ENCODE measurements at places on chromosomes 5 and 9. TPM values are rescaled to one million over a fixed set of nuclear protein-coding genes. Genes with fewer than 3 reads are reported as not detected.

DNA sequence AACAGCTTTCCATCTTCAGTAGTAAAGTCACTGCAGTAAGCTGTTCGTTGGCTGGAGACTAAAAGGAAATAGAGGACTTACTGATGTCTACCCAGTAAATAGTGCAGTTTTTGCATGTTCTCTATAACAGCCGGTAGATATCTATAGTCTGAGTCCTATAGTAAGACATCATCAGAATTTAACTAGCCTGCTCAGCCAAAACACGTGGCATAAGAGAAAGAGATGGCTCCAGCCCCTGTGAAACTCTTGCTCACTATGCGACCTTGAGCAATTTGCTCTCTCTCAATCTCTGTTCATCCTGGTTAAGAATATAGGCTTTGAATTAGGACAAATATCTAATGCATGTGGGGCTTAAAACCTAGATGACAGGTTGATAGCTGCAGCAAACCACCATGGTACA is 201.6 kb upstream of the PAPPA start:
- no peak for DNase-seq

DNA sequence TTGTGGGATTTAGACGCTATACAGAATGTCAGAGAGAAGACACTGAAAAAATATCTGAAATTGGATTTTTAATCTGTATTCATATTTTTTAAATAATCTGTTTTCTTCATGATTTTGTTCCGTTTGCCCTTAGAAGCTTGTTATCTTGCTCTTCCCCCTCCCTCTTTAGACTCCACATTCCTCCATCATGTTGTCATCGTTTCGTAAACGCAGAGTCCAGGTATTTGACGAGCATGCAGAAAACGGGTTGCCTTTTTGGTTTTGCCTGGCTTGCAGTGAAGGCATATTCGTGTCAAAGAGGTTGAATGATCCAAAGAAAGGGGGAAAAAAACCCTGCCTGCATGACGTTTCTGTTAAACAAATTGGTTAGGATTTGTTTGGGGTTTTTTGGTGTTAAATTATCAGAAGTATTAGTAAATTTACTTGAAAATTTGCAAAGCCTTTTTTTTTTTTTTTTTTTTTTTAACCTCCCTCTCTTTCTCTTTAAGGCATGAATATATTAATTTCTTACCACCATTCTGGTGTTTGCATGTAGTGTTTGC is 2.9 kb downstream of the SPTAN1 start:
- peak; percentile 79 for DNase-seq

DNA sequence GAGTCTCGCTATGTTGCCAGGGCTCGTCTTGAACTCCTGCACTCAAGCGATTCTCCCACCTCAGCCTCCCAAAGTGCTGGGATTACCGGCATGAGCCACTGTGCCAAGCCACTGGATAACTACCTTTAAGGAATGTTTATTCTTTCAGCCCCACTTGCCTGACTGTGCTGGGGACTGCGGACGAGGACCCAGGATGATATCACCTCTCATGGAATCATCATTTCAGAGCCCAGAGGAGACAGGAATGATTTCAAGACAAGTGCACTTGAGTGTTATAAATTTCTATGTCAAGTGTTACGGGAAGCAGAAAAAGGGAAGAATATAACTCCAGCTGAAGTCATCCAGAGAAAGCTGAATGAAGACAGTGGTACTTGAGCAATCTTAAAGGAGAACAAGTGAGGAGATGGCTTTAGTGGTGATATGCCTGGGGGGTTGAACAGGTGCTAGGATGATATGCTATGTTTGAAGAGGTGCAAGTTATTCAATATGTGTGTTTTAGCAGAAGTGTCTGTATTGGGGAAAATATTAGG is 109.3 kb downstream of the DCP2 start:
- DNase-seq = no peak

Gene LAMC3
- not detected for total RNA-seq

- no peak for DNase-seq
Observed at GRCh38 chr9:69578026-69578425, 94.1 kb downstream of the APBA1 start.

DNA sequence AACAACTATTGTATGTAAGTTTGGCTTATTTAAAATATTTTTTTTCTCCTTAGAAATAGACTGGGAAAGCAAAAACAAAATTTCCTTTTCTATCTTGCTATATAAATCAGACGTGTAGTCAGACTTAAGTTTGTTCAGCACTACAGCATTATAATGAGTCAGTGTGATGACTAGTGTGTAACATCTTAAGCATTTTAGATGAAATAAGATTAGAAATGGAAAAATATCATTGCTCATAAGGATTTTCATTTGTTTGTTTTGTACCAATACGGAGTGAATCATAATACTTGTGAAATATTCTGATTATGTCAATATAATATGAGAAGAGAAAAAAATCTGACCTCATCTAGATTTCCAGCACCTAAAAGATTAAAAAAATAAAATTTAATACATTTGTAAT is 64.7 kb upstream of the RICTOR start:
- peak; percentile 85 for DNase-seq

DNA sequence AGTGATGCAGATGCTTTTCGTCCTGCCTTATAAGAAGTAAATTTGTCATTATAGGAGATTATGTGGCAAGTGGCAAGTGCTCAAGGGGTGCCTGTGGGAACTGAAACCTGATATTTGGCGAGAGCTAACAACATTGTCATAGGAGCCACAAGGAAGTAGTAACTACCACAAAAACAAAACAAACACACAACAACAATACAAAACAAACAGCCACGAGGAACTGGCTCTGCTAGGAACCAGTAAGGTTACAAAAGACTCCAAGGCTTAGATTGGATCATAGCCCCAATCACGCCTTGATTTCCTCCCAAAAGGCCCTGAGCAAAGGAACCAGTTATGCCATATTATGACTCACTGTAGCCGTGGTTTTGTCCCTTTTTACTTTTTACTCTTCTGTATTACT is 1045.2 kb downstream of the CDH12 start:
- peak; percentile 54 for DNase-seq

Gene LCN15
- not detected for total RNA-seq

GRCh38 chr5:113266227-113266912 is 168.4 kb downstream of the TSSK1B start:
- DNase-seq = peak; percentile 89

- DNase-seq = peak; percentile 1
Observed at GRCh38 chr5:94196953-94197352, 421.5 kb downstream of the KIAA0825 start.

DNA sequence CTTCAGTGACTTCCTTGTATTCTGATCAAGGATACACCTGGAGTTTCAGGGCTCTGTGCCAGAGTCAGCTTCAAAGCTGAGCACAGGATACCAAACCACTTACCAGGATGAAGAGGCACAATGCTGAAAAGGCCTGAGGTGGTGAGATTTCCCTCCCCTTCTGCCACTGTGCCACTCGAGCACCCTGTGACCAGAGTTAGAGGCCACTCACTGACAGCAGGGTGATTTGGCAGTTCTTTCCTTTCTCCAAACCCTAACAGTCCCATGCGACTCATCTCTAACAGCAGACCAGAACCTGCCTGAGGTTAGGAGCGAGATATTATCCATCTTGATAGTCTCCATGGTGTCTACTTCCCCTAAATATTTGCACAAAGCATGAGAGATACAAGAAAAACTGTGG is 1.8 kb downstream of the PLGRKT start:
- peak; percentile 70 for DNase-seq

GRCh38 chr5:158629591-158630312 is 470.0 kb downstream of the EBF1 start:
- DNase-seq = no peak

- DNase-seq = no peak
Observed at GRCh38 chr9:3730511-3730922, 204.7 kb upstream of the RFX3 start.

- DNase-seq = peak; percentile 53
Observed at GRCh38 chr9:33129886-33130881, 37.0 kb downstream of the B4GALT1 start.

Gene DBH
- not detected for total RNA-seq

DNA sequence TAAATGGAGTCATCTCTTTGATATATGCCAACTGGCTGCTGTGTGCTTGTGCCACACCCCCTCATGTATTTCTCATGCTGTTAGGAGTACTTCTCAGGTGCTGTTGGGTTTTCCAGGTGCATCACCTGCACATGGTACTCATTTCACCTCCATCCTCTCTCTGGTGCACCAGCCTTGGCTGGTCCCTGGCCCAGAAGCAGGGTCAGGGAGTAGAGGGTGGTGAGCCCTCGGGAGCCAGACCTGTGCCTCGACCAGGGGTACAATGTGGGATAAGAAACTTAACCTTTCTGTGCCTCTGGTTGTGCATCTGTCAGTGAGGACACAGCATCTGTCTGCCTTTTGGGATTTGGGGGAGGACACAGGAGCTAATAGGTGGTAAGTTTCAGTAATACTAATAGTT is 38.5 kb downstream of the SECISBP2 start:
- no peak for DNase-seq

Gene HAPLN1
- total RNA-seq = not detected

- DNase-seq = no peak
Observed at GRCh38 chr5:170111088-170111785, 5.5 kb downstream of the FOXI1 start.

Data from mammary epithelial cell (primary cell).